ENCODE measurements at places on chromosomes 1 and 21.

DNA sequence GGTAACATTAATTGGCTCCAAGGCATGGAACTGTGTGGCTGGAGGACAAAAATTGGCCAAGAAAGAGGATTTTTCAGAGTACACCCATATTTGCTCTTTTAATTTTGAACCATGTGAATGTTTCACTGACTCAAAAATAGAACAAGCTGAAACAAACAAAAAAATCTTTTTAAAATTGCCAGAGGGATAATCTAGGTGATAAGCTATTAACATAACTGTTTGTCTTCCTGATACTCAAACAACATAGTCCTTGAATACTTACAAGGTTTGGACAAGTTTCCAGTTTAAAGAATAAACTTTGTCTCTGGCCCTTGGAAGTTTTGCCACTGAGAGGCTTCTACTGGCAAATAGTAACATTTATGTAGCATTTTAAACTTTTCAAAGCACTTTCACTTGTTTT, 30.0 kb upstream of the PIGC start:
- no peak for DNase-seq

DNA sequence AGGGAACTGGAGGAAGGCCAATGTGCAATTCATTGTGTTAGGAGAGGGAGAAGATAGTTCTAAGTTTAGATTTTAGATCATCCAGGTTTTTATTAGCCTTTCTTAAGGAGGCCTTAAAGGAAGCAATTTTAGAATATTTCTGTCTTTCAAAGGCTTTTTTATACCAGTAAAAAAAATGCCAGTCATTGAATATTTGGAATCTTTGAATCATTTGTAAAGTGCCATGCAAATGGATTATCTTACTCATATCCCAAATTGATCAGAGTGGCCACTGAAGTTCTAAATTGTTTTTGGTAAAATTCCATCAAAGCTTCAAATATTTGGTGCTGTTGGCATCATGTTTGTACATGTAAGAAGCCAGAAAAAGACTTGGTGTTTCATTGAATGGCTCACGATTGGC, 244.8 kb downstream of the RPS6KC1 start:
- DNase-seq = no peak

- no peak for DNase-seq
Observed at GRCh38 chr1:65734979-65735378, 57.7 kb upstream of the PDE4B start.

DNA sequence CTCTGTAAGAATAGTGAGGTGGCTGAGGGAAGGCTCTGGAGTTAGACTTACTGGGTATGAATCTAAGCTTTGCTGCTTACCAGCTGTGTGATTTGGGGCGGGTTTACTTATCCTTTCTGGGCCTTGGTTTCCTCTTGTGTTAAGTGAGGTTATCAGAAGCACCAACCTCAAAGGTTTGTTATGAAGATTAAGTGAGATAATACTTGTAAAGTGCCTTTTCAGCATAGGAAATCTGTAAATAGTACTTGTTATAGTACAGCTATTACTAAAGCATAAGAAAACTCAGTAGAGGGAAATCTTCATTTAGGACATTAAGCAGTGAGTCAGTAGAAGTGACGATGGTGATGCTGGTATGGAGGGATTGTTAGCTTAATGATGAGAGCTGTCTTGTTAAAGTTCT, 12.1 kb downstream of the HHAT start:
- DNase-seq = no peak

DNA sequence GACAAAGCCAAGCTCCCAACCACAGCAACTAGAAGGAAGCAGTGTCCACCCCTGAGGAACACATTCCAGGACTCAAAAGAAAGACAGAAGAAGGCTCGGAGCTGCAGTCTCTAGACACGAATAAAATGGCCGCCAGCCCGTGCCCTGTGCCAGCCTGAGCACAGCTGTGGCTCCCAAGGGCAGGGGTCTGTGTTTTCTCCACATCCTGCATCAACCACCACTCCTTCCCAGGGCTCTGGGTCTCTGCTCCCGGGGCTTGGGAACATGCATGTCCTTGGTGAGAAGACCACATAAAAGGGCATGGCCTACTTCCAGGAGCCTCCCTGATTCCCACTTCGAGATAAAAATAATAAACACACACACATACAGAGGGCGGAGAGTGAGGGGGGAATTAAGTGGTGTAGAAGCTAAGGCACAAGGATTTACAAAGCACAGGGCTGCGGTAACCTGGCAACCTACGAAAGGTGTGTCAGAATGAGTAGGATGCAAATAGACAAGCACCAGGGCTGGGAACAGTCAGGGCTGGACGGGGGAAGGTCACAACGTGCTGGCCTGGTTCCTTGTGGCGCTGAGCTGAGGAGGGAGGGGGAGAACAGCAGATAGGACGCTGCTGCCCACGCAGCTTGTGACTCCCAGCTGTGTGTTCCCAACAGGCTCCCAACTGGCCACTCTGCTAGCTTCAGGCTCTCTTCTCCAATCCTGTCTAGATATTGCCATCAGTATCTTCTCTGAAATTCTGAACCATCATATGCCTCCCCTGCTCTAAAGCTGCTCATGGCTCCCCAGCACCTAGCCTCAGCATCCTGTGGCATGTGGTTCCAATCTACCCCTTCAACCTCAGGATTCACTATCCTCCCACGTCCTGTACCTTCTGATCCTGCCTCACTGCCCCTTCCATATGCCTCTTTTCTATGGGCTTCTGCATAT, 72.5 kb downstream of the CD34 start:
- peak; percentile 47 for DNase-seq

DNA sequence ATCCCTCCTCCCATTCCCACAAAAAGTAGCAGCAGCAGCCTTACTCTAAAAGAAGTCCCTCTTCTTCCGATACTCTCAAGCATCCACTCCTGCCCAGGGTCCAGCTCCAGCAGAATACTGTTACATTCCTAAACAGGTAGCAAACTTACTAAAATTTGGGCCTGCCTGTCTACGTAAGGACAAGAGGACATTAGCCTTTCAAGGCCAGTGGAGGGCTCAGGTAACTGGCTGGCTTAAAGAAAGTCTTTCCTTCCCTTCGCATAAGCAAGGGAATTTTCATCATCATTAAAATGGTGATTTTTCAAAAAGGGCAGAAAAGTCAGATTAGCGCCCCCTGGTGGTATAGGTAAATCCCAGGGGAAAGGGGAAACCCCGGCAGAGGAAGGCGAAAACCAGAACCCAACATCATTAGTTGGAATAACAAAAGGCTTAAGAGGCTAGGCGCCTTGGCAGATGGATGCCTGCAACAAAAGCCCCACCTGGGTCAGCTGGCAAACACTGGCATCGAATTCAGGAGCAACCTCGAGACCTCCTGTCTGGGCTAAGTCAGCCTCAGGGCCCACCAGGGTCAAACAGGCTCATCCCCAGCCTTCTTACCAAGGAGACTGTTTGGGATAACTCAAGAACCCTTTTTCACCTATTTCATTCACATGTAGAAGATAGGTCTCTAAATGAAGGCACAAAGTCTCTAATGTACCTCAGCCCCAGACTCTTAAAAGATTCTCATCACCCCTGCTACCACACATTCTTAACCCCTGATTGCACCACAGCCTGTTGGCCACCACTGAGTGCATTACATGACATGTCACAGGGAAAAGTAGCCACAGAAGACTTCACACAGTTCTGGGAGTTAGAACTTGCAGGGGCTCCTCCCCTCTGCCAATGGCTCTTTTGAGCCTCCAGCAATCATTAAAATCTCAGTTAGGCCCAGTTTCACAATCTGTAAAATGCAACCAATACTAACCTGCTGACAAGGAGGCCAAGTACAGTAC, 36.7 kb downstream of the ERI3 start:
- no peak for DNase-seq

DNA sequence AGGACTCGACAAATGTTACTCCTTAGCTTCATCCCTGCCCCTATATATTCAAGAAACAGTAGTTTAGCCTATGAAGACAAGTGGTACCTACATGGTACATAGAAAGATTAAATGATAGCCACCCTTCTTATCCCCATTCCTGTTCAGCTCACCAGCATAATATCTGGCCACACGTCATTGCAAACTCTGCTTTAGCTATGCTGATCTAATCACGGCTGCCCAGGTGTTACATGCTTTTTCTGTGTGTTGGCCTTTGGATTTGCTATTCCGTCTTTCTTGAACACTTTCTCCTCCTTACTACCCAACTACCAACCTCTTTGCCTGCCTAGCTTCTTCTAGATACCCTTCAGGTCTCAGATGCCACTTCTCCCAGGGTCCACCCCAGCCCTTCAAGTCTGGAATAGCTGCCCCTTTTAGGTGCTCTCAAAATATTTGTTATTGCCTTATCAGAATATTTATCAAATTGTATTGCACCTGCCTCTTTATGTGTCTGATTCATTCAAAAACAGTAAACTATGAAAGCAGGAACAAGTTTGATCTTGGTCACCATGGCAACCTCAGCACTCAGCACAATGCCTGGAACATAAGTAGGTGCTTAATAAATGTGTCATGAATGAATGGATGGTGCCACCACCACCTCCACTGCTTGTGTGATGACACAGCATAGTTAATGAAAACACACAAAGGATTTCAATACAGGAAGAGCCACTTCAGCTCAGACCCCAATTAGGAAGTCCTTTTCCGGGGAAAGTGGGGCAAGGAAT, 11.4 kb upstream of the DNASE2B start:
- no peak for DNase-seq

DNA sequence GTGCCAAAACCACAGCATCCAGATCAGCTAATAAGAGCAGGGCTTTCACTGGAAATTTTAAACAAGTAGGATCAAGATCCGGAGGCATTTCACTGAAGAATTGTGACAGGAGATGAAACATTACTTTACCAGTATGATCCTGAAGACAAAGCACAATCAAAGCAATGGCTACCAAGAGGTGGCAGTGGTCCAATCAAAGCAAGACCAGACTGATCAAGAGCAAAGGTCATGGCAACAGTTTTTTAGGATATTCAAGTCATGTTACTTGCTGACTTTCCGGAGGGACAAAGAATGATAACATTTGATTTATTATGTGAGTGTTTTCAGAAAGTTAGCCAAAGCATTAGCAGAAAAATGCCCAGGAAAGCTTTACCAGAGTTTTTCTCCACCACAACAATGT, 8.2 kb downstream of the ZSWIM5 start:
- DNase-seq = no peak

DNA sequence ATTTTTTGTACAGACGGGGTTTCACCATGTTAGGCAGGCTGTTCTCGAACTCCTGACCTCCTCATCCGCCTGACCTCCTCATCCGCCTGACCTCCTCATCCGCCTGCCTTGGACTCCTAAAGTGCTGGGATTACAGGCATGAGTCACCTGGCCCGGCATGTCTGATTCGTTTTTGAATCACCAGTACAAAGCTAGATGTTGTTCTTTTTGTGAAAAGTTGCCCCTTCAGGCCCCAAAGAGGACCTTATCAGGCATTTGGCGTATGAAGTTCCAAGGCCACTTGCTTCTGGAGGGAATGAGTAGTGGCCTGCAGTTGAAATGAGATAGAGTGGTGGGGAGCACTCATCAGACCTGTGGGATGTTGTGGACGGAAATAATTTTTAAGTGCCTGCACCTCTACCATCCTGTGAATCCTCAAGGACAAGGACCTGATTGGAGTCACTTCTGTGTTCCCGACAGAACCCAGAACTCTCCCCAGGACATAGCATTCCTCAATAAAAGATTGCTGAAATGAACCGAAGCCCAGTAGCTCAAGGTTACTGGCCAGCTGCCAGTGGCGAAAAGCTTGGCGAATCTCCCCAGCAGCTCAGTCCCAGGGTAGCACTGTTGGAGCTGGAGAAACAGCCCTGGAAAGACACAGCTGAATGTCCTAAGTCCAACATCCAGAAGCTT, 50.1 kb downstream of the NDUFS5 start:
- DNase-seq = peak; percentile 18

GRCh38 chr21:32184485-32184884, 94.4 kb downstream of the MIS18A start:
- no peak for DNase-seq

DNA sequence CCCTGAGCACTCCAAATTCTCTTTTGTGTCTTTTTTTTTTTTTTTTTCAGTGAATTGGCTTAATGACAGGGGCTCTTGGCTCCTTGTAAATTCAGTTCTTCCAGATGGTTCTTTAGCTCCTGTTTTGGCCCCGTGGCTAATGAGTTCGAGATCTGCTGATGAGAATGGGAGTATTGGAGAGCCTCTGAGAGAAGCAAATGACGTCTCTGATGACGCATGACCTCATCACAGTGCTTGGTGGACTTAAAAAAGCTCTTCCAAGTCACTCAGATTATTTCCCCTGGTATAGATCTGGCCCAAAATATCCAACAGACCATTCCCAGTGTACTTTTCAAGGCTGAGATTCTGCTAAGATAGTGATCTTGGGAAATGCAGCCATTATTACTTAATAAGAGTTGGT, 159.5 kb downstream of the MIS18A start:
- no peak for DNase-seq

DNA sequence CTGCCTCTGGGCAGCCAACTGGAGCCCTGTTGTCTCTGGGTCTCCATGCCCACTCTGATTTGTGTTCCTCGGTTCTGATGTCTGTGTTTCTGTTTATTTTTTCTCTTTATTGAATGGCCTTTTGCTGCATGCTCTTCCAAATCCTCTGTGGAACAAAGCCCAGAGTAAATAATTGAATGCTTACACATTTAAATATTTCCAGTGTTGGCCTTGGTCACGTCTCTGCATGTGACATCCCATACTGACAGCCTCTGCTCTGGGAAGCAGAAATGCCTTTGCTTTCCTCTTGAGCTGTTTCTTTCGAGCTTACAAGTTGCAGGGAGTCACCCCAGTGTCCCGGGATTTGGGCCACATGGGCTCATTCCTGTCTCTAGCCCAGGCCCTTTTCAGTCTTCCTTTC, 267.9 kb downstream of the PTPRU start:
- DNase-seq = no peak

DNA sequence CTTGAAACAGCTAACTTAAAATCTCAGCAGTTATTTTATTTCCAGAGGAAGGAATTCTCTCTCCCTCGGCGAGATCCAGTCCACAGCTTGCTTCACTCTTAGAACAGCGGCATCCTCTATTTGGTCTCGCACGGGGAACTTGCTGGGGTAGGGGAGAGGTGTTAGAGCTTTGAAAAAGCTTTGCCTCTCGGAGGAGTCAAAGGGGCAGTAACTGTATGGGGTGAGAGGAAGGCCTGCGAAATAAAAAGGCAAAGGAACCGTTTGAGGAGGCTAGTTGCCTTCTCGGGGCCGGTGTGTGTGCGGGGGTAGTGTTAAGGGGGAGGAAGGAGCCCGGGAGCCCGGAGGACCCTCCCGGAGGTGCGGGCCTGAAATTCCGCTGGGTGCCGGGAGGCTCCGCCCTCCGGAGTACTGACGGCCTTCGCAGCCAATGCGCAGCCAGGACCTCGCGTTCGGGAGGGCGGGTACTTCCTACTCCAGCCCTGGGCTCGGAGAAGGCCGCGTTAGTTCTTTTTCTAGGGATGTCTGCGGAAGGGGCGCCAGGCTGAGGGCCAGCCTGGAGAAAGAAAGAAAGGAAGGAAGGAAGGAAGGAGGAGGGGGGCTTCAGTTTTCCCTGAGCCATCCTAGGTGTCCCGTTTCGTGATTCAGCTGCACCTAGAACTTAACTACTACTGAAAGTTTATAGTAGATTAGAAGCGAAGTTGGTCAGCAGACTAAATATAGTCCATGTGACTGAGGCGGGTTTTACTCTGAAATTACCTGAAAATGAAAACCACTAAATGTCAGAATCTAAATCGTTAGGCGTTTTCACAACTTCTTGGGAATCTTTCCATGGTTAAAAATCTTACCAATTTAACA, 2.2 kb downstream of the NEK7 start:
- DNase-seq = peak; percentile 99
